ENCODE measurements at places on chromosomes 3 and 15.

DNA sequence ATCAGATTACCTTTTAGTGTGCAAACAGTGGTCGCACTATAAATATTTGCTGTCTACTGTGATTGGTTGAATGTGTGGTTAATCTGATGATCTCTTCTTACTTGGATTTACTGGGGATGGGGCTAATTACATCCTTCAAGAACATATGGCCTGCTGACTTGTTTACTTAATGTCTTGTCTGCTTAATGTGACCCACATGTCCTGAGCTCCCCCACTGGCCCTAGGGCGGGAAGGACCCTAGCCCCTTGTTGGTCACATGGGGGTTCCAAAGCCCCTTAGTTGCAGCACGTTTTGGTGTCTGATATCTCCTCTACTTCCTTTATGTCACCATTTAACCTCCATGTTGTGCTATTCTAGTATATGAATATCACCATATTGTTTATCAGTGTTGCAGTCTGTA, 17.8 kb upstream of the P2RY12 start:
- DNase-seq, result no peak

- no peak for DNase-seq
Measured at GRCh38 chr15:74502301-74502700, 38.7 kb upstream of the ARID3B start.

GRCh38 chr3:120557115-120557514, 39.0 kb upstream of the NDUFB4 start:
- no peak for DNase-seq

GRCh38 chr3:52299247-52299878, 11.7 kb downstream of the GLYCTK start:
- no peak for DNase-seq

GRCh38 chr3:149476225-149476624, 1.7 kb downstream of the TM4SF4 start:
- no peak for DNase-seq

GRCh38 chr15:58472821-58473581, 41.2 kb downstream of the LIPC start:
- no peak for DNase-seq

DNA sequence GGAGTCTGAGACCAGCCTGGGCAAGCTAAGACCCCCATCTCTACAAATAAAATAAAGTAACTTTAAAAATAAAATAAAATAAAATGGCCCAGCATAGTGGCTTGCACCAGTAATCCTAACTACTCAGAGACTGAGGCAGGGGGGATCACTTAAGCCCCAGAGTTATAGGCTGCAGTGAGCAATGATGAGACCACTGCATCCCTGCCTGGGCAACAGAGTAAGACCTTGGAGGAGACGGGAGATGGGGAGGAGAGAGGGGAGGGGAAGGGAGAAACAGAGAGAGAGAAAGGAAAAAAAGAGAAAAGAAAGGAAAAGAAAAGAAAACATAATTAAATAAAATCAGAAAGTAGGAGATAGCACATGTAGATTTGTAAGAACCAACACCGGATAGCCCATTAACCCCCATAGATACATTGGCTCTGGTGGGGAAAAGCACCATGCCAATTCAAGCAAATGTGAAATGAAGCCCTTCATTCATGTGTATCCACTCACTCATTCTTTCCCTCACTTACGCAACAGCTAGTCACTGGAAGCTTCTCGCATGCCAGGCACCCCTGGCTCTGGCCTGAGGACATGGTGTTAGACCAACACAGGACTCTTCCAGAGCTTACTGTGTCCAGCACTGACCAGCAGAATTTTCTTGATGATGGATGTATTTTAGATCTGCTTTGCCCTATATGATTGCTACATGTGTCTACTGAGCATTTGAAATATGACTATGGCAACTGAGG, 183.2 kb downstream of the MAGI1 start:
- no peak for DNase-seq

- no peak for DNase-seq
Measured at GRCh38 chr3:52088445-52089367, 32.3 kb upstream of the DUSP7 start.

DNA sequence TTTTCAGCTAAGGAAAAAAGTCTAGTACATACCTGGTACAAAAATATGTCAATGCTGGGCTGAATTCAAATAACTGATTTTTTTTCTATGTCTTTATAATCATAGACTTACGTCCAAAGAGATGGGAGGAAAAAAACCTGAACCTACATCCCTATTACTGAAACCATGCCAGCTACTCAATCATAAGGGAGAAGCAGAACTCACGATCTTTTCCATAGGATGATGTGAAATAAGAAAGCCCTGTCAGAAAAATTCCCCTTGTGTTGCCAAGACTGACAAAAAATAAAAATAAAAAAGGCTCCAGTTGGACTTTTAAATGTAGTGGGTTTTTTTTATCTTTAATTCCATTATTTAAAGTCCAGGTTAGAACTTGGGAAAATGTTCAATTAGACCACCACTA, 3.3 kb downstream of the MSL2 start:
- no peak for DNase-seq

DNA sequence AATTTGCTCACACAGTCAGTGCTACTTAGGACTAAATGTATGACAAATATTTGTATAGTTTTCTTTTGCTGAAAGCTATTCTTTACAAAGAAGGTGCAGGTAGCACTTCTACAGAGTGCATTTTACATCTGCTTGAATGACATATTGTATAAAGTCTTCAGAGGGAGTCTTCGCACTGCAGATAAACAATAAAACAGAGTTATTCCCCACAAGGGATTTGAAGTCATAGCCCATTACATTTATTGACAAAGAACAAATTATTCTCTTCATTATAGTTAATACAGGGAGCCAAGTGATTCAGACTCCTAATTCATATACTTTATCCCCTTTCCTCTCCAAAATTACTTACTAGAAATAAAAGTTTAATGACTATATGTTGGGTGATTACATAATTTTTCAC, 529.7 kb downstream of the EDEM1 start:
- no peak for DNase-seq

DNA sequence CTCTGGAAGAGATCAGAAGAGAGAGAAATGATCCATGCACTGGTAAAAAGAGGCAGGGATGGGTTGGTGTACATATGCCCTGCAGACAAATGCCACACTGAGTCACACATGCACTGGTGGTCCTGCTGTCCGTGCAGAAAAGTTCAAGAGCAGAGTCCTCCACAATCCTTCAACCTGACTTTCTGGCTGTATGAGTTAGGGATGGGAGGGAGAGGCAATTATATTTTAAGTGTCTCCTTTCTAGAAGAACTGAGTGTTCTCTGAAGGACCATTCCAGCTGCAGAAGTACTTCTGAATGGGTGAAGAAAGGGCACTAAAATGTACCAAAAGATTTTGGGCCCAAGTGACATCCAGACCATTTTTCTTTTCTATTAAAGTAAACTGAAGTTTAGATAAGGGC, 26.4 kb downstream of the TMEM39A start:
- DNase-seq, result no peak

GRCh38 chr3:126202680-126203079, 22.3 kb upstream of the ALDH1L1 start:
- no peak for DNase-seq

DNA sequence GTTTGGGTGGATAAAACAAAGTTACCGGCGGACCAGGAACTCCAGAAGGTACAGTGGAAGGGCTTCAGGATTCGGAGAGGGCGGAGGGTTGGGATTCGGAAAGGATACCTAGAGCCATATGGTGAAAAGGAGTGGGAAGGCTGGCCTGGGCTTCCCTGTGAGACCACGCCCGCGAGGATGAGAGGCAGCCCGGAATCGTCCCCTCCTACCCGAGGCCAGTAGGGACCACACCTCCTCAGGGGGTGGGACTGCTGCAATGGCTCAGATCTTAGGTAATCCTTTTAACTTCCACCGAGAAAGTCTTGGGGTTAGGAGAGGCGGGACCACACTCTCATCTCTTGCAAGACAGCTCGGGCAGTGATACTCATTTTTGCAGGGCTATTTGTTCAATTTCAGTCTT, 511.3 kb downstream of the OCA2 start:
- DNase-seq, result peak; percentile 5

DNA sequence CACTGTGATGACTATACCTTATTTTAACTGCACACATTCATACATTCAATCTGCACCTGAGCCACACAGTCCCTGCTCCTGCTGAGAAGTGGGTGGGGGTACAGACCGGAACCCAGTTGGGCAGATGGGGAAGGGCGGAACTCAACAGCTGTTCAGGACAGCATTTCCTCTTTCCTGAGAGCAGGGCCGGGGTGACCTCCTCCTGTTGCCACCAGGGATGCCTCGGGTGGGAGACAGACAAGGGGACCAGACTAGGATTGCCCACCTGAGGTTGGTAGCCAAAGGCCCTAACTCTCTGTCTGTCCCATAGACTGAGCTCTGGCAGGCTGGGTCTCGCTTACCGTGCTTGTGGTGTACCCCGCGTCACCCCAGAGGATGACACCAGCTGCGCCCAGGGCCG, 3.9 kb downstream of the HYAL2 start:
- DNase-seq, result no peak

DNA sequence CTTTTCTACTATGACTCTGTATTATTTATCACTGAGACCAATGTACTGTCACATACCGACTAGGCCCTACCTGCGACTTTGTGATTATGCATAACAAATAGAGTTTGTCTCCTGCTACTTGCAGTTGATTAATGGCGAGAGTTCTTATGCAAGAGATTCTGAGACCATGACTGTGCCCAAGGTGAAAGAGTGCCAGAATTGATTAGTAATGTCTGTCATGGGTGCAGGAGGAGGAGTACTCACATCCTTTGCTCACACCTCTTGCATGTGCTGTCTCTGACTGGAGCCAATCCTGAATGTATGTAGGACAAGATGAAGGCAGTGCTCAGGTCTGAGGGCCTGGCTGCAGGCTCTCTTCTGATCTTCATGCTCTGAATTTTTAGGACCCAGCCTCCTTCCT, 260.7 kb downstream of the THSD4 start:
- no peak for DNase-seq

DNA sequence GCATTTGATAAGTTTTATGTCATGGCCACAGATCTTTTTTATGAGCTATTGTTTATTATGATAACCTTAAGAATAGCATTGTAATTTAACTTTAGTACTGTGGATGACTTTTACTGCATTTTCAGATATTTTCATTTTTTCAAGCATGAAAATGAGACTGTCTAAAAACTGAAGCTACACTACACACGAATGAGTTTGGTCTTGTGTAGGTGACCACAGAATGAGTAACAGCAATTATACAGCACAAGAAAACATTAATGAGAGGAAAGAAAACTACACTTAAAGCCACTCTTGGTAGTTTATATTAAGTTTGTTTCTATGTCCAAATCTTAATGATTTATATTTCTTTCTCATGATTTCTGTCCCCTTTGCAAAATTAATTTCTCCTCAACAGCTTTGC, 809.2 kb downstream of the NAALADL2 start:
- no peak for DNase-seq

Data from HEK293T (cell line).